Stimulated activated CD4-positive, alpha-beta T cell treated with anti-CD3 and anti-CD28 coated beads, Interleukin-1b, Interleukin-23, amount 100 ng/mL, for 1 hour (primary cell): ENCODE measurements at places on chromosomes 2 and 18.

GRCh38 chr2:217277646-217278398, 418.0 kb upstream of the TNP1 start:
- DNase-seq = no peak

GRCh38 chr18:79425569-79425886, 29.8 kb downstream of the NFATC1 start:
- no peak for DNase-seq

- DNase-seq = no peak
Observed at GRCh38 chr2:170739048-170739447, 23.9 kb downstream of the SP5 start.

- DNase-seq = no peak
Observed at GRCh38 chr2:85547089-85547858, 8.3 kb downstream of the MAT2A start.

DNA sequence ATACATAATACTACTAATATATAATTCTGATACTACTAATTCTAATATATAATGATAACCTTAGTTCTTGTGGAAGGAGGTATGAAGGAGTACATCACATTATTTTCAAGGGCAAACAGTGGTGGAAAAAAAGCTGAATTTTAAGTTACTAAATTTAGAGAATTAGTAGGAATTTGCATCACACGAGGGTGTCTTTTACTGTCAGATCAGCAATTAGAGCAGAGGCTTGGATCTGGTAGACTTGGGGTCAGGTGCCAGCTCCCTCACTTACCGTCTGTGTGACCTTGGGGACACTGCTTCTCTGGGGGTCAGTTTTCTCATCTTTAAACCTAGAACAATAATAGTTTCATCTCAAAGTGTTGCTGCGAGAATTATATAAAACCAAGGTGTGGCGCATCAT, 114.1 kb upstream of the NEDD4L start:
- no peak for DNase-seq

GRCh38 chr18:57965246-57965645, 78.8 kb upstream of the NEDD4L start:
- DNase-seq = no peak

DNA sequence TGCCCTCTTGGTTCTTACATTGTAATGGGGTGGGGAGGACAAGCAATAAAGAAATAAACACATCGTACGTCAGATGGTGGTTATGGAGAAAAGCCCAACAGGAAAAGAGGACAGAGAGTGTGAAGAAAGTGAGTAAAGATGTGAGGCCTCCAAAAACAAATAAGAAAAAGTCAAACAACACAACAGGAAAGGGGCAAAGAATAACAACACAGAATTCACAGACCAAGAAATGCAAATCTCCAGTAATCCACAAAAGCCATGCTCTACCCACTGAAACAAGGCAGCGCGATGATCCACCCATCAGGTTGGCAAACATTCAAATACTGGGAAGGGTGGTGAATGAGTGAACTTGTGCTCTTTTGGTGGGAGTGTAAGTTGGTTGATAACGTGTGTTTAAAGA, 16.7 kb upstream of the DUSP2 start:
- DNase-seq = no peak

GRCh38 chr2:133568598-133568997, 335 bp upstream of the NCKAP5 start:
- DNase-seq = no peak

GRCh38 chr18:33577685-33578517, at the start of gene ASXL3:
Gene ASXL3, plus strand, starts transcription at chr18:33578219. Its CDS starts 413 bp downstream, at chr18:33578632.
- no peak for DNase-seq

- DNase-seq = no peak
Observed at GRCh38 chr2:60496475-60496874, 57.0 kb downstream of the BCL11A start.

- DNase-seq = no peak
Observed at GRCh38 chr2:143429932-143430679, 300.9 kb downstream of the ARHGAP15 start.

GRCh38 chr2:39488450-39488849, 51.4 kb upstream of the MAP4K3 start:
- DNase-seq = no peak

GRCh38 chr2:62196278-62196901, 475 bp downstream of the B3GNT2 start:
- DNase-seq = no peak

GRCh38 chr2:65314801-65315441, 87.3 kb downstream of the ACTR2 start:
- DNase-seq = no peak

- DNase-seq = no peak
Observed at GRCh38 chr2:199278099-199278498, 179.6 kb downstream of the SATB2 start.
